ENCODE measurements at places on chromosomes 5 and 9.

DNA sequence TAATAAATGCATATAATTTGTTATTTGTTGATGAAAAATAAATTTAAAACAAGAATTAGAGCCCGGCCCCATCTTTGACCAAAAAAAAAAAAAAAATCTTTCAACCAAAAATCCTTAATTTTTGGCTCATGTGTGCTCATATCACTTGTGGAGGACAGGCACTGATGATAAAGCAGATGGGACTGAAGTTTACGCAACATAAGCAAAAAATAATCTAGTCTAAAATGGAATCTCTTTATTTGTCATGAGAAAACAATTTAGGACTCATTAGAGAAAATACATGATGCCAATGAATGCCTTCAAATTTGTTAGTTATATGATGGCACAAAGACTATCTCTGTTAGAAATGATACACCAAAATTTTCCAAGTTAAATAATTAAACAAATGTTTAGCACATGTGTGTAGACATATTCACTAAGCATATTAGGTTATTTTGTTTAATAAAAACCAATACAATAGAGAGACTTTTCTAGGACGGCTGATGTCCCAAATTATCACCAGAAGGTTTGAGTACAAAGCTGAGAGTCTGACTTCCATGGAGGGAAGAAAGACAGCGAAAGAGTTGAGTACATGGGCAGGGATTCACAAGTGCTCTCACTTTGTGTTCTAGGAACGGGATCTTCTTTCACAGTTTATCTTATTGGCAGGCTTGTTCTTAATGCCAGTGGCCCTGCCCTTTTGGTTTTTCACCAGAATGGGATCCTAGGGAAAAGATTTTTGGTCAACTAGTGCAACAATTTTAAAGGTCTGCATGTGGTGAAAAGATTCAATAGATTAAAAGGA lies 621.4 kb downstream of the RAB3C start:
- DNase-seq: no peak

- DNase-seq: no peak
Observed at GRCh38 chr5:133065471-133065870, 13.7 kb downstream of the HSPA4 start.

DNA sequence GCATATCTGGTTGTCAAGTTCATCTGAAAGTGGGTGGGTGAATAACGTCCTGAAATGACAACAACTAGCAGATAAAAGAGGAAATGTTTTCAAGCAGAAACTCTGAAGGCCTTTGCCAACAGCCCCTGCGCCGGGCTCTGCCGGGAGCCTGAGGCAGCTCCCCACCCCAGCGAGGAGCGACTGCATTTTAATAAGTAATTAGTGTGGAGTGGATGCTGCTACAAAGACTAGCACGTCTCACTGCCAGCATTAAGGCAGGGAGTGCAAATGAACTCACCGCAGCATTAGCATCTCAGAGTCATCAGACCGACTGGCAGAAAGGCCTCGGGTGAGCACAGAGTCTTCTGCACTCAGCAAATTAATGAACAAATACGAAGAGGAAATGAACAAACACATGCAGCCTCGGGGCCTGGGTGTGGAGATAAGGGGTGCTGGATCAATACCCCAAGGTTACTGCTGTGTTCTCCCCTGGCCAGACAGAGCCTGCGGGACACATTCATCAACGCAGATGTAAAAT lies 63.8 kb downstream of the VAV2 start:
- DNase-seq: no peak

DNA sequence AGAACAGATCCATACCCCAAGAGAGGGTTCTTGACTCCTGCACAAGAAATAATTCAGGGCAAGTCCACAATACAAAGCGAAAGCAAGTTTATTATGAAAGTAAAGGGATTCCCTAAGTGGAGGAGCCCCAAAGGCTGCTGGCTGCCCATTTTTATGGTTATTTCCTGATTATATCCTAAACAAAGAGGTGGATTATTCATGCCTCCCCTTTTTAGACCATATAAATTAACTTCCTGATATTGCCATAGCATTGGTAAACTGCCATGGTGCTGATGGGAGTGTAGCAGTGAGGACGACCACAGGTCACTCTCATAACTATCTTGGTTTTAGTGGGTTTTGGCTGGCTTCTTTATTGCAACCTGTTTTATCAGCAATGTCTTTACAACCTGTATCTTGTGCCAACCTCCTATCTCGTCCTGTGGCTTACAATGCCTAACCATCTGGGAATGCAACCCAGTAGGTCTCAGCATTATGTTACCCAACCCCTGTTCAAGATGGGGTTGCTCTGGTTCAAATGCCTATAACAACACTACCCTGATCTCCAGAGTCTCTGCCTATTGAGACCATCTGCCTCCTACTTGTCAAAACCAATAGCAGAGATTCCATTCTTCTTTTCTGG lies 154.4 kb upstream of the GRAMD2B start:
- no peak for DNase-seq

DNA sequence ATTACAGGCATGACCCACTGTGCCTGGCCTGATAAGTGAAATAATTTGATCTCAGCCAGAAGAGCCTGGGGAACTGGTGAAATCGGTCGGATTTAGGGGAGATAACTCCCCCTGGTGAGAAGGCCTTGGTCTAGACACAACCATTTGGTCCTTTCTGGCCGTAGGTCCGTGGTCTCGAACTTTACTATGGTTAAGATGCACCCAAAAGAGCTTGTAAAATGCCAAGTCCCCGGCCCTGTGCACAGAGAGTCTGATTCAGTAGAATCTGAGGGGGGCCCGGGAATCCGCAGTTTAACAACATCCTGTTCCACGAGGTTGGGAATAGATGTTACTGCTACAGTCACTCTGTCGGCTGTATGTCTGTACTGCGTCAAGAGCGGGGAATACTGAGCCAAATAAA lies 140.7 kb downstream of the C9orf50 start:
- DNase-seq: no peak

DNA sequence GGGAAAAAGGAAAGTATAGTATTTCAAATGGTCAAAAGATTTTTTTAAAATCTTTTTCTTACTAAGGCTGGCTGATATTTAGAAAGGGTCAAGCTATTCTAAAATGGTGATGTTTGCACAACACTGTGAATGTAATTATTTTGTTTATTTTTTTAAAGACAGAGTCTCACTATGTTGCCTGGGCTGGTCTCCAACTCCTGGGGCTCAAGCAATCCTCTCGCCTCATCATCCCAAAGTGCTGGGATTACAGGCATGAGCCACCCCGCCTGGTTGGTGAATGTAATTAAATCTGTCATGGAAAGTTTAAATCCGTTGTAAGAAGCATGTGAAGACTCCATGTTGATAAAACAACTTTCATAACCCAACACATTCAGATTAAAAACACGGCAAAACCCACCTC lies 2.6 kb downstream of the UBTD2 start:
- DNase-seq: no peak

- DNase-seq: no peak
Observed at GRCh38 chr5:138457531-138458275, 7.6 kb upstream of the EGR1 start.

- DNase-seq: no peak
Observed at GRCh38 chr5:146130440-146131045, 25.2 kb upstream of the PLAC8L1 start.

- no peak for DNase-seq
Observed at GRCh38 chr5:139655727-139656271, 7.7 kb downstream of the CXXC5 start.

- no peak for DNase-seq
Observed at GRCh38 chr5:140202610-140203009, 27.6 kb downstream of the CYSTM1 start.

GRCh38 chr5:170854566-170854965 lies 7.3 kb upstream of the RANBP17 start:
- DNase-seq: no peak

GRCh38 chr9:4425319-4426045 lies 64.8 kb upstream of the SLC1A1 start:
- no peak for DNase-seq

GRCh38 chr9:72299017-72299603 lies 65.9 kb downstream of the ZFAND5 start:
- no peak for DNase-seq

GRCh38 chr5:148403344-148403743 lies 19.6 kb downstream of the FBXO38 start:
- DNase-seq: no peak

- no peak for DNase-seq
Observed at GRCh38 chr9:129145316-129145715, 32.7 kb downstream of the IER5L start.

GRCh38 chr9:114229295-114229694 lies 74.0 kb downstream of the COL27A1 start:
- DNase-seq: no peak

- no peak for DNase-seq
Observed at GRCh38 chr5:106014262-106014661, 1656.5 kb downstream of the EFNA5 start.

DNA sequence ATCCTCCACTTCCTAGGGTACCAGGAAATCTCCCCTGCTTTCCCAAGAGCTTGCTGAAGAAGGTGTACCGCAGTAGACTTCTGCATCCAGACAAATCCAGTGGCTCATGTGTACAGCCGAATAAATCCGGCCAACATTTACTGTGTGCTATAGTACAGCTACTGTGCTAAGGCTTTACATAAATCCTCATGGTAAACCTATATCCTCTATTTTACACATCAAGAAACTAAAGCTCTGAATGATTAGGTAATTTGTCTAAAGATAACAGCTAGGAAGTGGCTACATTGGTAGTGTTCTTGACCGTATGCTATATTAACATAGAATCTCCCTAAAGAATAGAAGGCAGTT lies 511 bp upstream of the WDR41 start:
- DNase-seq: no peak

- DNase-seq: no peak
Observed at GRCh38 chr9:89372230-89372816, 54.0 kb downstream of the SECISBP2 start.

DNA sequence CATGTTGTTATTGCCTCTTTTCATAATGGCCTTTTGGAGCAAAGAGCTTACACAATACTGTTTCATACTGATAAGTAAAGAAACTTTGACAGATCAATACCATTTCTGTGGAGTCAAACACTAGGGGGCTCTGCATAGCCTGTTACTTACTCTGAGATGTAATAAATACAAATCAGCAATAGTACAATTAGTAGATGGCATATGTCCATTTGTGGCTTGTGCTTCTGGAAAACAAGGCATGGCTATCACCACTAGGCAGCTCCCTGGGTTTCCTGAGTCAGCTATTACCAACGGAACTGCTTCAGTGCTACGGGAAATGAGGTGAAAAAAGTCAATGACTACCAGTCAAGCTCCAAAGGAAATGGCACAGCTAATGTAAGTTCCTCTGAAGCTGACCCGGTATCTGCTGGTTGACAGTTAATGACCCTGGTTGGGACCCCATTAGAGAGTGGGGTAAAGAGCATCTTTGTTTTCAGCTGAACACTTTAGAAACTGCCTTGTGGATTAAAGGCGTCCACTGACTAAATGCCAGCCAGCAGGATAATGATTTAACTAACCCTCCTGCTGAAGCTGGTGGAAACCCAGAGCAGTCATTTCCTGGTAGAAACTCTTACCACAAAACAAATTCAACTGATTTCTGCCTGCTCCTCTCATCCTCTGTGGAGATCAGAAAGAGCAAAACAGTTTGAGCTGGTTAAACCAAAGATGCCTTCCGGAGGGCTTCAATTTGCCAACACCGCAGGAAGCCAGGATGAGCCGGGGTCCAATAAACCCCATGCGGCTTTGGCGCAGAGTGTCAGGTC lies 69.0 kb upstream of the FAM169A start:
- DNase-seq: no peak

GRCh38 chr5:151780348-151780747 lies 8.6 kb downstream of the G3BP1 start:
- no peak for DNase-seq

- DNase-seq: no peak
Observed at GRCh38 chr9:4170231-4170630, 129.6 kb downstream of the GLIS3 start.

DNA sequence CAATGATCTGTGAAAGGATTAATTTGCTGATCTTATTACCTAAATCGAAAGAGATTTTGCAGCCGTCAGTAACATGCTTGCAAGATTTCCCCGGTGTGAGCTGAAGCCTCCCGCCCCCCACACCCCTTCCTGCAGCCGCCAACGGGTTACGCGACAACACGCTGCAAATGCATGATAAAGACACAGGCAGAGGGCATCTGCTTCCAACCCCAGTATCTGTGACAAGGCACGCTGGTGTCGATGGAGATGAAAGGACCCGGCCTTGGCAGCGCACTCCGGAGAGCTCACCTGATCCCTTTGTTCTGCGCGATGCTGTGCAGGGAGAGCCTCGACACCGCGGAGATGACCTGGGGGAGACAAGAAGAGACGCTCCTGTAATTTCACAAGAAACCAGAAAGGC lies 122.9 kb upstream of the SARDH start:
- no peak for DNase-seq

DNA sequence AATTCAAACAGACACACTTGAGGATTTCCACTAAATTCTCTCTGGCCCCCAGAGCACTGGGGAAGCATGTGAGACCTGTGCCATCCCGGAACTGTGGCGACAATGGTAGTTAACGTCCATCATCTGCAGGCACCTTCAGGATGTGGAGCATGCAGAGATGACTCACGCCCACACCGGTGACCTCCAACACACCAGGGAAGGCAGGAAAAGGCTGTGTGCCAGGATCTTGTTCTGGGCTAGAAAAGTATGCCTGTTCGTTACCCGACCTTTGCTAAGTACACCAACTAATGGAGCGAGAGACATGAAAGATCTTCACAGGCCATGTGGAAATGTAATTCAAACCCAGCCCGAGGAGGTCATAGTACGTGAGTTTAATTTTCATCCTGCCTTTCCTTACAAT lies 208.8 kb downstream of the MELK start:
- DNase-seq: no peak

GRCh38 chr9:68975365-68976043 lies 38.4 kb downstream of the PRKACG start:
- no peak for DNase-seq

DNA sequence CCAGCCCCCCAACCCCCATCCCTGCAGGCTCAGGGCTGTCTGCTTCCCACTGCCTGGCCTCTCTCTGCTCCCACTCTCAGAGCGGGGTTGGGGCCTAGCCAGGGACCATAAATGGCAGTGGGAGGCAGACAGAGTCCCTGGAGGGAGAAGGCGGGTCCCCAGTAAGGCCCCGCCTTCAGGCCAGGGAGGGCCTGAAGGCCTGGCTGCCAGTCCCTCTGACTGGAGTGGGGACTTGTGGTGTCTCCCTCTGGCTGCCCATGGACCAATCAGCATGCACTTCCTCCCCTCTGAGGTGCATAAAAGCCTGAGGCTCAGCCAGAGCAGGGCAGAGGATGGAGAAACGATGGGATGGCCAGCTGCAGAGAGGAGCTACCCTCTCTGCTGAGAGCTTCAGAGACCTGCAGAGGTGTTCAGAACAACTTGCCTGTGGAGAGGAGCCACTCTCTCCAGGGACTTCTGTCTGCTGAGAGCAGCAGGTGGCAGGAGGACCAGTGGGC lies 2.7 kb upstream of the BTNL9 start:
- no peak for DNase-seq

- no peak for DNase-seq
Observed at GRCh38 chr9:130732136-130732535, 38.6 kb downstream of the EXOSC2 start.

Data from liver (tissue), 10 donors.